ENCODE measurements at places on chromosomes 5 and 9.

- no peak for DNase-seq
Observed at GRCh38 chr9:127627494-127627855, 15.4 kb downstream of the STXBP1 start.

GRCh38 chr5:157327771-157328170 is 61.8 kb downstream of the CYFIP2 start:
- no peak for DNase-seq

GRCh38 chr9:116372081-116372673 is 218.6 kb downstream of the PAPPA start:
- no peak for DNase-seq

DNA sequence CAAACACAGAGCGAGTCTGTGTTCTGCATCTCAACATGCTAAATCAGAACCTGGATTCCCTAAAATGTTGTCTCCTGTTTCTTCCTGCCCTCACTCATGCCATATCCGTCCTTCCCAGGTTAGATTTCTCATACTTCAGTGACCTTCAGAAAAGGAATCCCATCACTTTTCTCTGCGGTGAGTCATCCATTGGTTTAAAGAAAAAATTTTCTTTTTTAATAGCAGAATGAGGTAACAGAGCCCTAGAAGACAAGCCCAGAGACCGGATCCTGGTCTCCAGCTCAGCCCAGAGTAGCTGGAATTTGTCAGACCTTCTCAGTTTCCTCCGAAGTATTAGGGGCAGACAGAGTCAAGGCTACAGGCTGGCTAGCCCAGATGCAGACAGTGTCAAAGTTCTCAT is 143.2 kb upstream of the DMRT1 start:
- DNase-seq = no peak

DNA sequence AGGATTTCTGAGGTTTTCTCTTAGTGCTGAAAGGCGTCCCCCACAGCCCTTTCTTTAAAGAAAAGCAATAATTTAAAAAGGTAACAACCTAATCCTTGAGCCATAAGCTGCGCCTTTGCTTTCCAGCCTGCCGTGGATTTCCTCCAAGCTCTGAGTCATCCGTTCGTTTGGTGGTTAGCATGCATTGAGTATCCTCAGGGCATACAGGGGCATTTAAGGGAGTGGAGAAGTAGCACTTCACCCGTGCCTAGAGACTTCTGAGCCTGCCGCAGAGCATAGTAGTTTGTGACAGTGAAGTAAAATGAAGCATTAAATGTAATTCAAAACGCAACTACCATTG is 892 bp upstream of the TNC start:
- DNase-seq = no peak

DNA sequence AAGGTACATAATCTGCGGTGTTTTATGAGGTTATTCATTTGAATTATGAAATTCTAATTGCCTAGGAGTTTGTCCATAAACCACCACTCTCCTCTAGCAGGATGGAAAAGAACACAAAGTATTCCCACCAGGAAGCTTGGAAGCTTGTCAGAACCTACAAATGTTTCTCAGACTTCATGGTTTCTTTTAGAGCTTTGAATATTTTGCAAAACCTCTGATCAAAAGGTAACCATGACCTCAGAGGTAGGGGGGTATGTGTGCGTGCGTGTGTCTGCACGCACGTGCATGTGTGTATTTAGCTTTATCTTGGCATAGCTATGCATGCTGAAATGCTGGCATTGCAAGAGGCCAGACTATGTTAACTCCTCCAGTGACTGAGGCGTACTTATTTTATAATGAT is 847.0 kb downstream of the TLE1 start:
- no peak for DNase-seq

- DNase-seq = no peak
Observed at GRCh38 chr9:137303151-137303892, 1.3 kb upstream of the NRARP start.

- DNase-seq = no peak
Observed at GRCh38 chr5:169013846-169014245, 287.1 kb downstream of the SLIT3 start.

GRCh38 chr5:56974241-56974640 is 22.3 kb upstream of the MIER3 start:
- no peak for DNase-seq

- no peak for DNase-seq
Observed at GRCh38 chr5:115588640-115589039, 13.6 kb downstream of the TICAM2 start.

DNA sequence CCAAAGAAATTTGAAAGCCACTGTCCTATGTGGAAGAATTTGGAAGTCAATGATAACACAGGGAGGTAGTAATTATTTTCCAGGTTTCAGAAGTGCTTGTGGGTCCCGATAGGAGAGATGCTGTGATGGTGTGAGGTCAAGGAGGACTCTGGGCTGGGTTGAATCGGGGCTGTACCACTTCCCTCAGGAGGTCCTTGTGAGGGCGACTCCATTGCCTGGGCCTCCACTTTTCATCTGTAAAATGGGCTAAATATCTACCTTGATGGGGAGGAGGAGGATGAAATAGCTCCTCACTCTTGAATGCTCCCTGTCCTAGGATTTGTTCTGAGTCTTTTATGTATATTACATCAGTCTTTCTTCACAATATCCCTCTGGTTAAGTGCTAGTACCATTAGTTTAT is 59.0 kb downstream of the ROPN1L start:
- no peak for DNase-seq

- DNase-seq = no peak
Observed at GRCh38 chr9:123300554-123300953, 32.2 kb upstream of the STRBP start.

DNA sequence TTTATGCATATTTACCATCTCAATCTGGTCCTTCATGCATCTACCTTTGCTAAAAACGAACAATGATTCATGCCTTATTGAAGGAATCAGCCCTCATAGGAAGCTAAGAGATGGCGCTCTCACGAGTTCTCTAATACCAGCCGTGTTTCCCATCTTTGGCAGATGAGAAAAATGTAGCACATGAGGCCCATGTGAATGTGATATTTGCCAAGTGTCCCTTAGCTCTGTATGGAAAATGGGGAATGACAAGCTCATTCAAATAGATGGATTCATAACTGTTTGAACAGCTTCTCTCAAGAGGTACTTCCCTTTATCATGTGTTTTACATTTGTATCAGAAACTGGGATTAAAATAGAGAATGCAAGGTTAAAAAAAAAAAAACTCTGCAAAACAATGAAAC is 66.1 kb downstream of the TTC39B start:
- DNase-seq = no peak

- DNase-seq = no peak
Observed at GRCh38 chr5:141694479-141694878, 12.4 kb upstream of the ARAP3 start.

GRCh38 chr5:120564013-120564412 is 99.9 kb downstream of the PRR16 start:
- no peak for DNase-seq

GRCh38 chr9:68704814-68705530 is at the start of gene PIP5K1B:
PIP5K1B (plus strand) TSS chr9:68705240; CDS start chr9:68822615, 117,375 bp downstream.
- no peak for DNase-seq

DNA sequence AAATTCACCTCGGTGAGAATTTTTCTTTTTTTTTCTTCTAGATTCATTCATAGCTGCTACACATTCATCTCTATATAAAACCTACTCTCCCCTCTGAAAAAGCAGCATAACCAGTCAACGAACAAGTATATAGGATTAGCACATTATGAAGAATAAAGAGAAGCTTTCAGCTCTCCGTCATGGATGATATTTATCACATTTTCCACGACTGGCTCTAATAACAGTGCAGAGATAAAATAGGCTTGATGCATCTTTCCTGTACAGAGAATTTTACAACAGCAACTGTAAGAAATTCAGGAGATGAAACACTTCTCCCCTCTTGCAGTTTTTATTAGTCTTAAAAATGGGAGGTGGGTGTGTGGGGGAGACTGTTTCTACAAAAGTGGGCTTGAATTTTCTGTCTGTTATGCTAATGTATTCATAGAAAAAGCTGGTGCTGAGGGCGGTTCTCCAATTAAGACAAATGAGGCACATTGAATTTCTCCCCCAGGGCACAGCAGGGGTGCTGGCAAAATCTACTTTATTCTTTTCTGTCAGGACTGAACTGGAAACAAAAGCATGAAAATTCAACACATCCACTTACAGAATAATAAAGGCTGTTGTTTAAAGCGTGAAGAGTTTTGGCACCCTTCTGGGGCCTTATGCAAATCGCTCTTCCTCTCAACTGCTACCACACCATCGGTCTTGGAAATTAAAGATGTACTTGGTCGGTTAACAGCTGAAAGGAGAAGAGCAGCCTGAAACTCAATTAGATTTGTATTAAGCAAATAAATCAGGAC is 233.9 kb upstream of the ZNF608 start:
- DNase-seq = no peak

GRCh38 chr5:170427672-170428236 is 38.6 kb upstream of the KCNMB1 start:
- DNase-seq = no peak

- no peak for DNase-seq
Observed at GRCh38 chr5:169318556-169318955, 17.6 kb upstream of the SLIT3 start.

- DNase-seq = no peak
Observed at GRCh38 chr5:153780876-153781705, 257.6 kb downstream of the FAM114A2 start.

GRCh38 chr5:124341066-124341858 is 405.2 kb downstream of the ZNF608 start:
- DNase-seq = no peak

DNA sequence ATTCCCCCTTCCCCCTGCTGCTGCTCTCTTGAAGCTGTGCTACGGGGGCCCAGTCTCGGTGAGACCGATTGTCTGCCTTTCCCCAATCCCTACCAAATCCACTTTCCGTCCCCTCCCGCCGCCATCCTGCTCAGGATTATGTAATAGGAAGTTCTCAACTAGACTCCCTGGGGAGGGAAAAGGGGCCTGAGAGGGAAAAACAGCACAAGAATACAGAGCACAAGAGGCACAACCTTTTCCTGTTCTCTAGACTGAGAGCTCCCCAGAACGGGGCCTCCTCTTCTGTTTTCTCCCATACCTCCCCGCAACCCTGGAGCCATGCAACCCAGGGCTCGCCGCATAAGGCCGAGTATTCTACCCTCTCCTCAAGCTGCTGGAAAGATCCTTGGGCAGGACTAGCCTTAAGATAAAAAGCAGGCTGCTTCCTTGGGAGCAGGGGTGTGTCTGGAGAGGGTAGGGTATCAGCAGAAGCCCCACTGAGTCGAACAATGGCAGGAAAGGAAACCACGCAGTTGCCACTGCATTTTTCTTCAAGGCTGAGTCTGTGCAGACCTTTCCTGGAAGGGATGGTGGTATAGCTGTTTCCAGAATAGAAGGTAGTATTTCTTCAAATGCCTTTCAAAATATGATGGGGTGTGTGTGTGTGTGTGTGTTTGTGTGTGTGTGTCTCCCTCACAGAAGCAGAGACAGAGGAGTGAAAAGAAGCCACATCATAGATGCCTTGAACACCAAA is 12.9 kb downstream of the MYORG start:
- no peak for DNase-seq

- DNase-seq = no peak
Observed at GRCh38 chr5:157523976-157524375, 51.6 kb downstream of the ADAM19 start.

GRCh38 chr9:108889649-108890067 is 27.6 kb downstream of the ACTL7A start:
- no peak for DNase-seq

- no peak for DNase-seq
Observed at GRCh38 chr5:102539562-102539961, 40.8 kb upstream of the SLCO6A1 start.

DNA sequence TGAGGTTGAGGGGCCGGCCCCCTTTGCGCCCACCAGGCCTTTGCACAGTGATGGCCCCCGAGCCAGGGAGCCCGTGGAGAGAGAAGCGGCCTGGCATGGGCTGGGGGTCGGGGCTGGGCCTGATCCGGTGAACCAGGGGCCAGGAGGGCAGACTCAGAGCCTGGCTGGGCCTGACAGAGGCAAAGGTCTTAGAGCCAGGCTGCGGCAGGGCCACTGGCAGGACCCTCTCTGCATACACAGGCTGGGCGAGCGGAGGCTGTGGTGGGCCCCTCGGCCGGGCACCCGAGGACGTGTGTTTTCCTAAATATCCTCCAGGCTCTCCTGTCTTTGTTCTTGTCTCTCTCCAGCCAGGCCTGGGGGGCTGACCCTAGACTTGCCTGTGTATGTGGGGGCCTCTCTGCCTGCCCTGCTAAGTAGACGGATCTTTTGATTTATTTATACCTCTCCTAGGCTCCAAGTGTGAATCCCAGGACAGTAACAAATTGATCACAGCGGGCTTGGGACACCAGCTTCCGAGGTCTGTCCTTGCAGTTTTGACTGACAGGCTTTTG is 933 bp downstream of the NEK6 start:
- DNase-seq = no peak

DNA sequence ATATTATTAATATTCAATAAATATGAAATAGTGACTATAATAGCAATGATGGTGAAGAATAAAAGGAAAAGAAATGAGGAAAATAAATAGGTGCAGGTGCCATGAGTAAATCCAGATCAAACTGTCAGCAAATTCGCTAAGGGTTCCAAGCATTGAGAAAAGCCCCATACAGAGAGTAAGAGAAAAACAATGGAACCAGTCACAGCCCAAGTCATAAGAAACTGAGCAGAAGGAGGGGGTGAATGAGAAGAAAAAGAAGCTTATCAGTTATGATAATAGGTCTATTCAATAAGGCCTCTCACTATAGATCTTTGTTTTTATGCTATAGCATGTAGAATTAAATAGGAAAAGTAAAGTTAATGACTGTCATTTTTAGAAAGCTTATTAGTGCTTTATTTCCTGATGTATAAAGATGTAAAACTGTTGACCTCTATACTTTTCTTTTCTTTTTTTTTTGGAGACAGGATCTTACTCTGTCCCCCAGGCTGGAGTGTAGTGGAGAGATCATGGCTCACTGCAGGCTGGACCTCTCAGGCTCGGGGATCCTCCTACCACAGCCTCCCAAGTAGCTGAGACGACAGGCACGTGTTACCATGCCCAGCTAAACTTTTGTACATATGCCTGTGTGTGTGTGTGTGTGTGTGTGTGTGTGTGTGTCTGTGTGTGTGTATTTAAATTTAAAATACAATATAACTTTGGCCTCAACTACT is 72.4 kb downstream of the FYB1 start:
- no peak for DNase-seq

GRCh38 chr9:120612218-120612617 is 32.3 kb upstream of the CDK5RAP2 start:
- no peak for DNase-seq

GRCh38 chr9:127724012-127724411 is 8.1 kb downstream of the TTC16 start:
- no peak for DNase-seq

GRCh38 chr9:91075279-91075678 is 273.7 kb downstream of the SYK start:
- DNase-seq = no peak

DNA sequence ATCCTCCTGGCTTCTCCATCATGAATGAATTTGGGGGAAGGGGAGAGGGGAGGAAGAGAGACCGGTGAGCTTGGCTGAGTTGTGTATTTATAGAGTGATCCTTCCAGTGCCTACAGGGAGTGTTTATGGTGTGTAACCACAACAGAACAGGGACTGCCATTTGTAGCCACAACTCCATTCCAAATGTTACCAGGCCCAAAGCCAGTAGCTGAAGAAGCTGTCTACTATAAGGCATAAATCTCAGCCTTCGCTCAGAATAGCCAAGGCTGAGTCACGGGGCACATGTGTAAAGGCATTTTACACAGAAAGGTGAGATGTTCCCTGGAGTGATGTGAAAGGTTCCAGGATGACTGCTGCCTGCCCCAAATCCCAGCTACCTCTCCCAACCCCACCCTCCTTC is 2.5 kb downstream of the TMEM252 start:
- no peak for DNase-seq
